ENCODE measurements at places on chromosomes 5 and 9. TPM values are rescaled to one million over a fixed set of nuclear protein-coding genes. Genes with fewer than 3 reads are reported as not detected.

GRCh38 chr9:126470241-126470993, 143.3 kb upstream of the LMX1B start:
- DNase-seq = no peak

Gene PDLIM4
- 35.8 TPM for total RNA-seq

DNA sequence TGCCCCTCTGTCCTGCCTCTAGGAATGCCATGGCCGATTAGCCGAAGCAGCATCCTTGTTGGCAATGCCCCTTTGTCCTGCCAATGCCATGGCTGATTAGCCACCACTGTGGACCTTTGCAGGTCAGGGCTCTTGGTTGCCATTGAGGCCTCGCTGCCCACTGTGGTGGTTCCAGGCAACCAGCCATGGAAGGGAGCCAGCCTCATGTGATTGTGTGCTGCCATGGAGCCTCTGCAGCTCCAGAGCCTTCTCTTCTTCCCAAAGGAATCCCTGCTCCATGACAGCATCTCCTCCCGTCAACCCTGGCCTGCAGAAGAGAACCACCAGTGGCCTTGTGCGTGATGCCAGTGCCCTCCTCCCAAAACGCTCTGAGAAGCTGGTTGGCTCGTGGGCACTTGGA, 187.0 kb downstream of the CACNA1B start:
- DNase-seq = no peak

DNA sequence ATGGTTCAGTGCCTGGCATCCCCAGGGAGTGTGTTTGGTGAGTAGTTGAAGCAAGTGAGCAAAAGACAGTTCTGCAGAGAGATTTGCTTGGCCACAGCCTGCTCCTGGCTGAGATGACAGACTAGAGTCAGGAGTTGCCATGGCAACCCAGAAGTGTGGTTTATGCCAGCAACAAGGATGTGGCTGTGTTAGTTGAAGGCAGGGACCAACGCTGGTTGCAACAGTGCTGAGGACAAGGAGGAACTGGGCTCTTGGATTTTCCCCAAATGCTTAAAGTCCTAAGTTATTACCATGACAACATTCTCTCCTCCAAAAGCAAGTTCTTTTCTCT, 2.7 kb downstream of the NXNL2 start:
- DNase-seq = peak; percentile 17

DNA sequence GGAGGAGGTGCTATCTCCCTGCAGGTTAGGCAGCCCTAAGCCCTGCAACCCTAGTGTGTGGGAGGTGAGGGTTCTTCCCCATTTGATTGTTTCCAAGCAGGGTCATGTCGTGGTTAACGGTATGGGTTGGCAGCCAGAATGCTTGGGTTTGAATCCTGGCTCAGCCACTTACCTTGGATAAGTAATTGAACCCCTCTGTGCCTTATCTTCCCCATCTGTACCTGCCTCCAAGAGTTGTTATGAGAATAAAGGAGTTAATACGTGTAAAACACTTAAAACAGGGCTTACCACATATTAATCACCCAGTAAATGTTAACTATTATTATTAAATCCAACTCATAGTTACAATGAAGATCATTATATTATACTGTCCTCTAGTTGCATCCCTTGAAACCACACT, 52.2 kb upstream of the SPATA31E1 start:
- DNase-seq = no peak

Gene MSANTD3
- 40.0 TPM for total RNA-seq

DNA sequence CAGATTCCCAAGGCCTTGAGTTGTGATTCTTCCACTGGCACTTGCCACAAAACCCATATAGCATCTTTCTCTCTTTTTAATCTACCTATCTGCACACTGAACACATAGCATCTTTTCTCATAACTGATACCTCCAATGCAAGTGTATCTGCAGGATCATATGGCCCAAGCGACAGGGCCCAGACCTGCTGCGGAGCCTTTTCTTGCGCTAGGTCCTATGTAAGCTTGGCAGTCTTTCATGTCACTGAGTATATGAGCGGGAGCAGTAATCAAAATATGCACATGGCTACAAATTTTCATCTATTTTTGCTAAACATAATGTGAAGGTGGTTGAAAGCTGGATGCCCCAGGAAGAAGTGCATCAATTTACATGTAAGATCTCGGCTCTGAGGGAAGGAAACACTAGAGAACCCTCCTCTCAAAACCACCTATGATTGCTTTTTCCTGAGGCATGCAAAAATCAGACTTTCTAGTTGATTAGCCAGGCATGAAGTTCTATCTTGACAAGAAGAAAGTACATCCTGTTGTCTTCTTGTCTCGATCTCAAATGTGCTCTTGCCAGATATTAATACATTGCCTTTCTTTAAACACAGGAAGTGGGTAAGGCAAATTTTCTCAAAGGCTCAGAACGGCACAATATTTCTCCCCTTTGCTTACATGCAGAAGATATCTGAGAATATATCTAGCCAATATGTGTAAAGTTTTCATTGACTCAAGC, 26.9 kb upstream of the CEMIP2 start:
- no peak for DNase-seq

All from PC-9 (cell line).